ENCODE measurements at places on chromosomes 7 and 10.

GRCh38 chr7:139791316-139791715 is 13.5 kb upstream of the HIPK2 start:
- H3K36me3 ChIP-seq: no peaks in the 10 kb centered on the region
- no peaks in the 10 kb centered on the region for H3K27me3 ChIP-seq
- no peak for DNase-seq

DNA sequence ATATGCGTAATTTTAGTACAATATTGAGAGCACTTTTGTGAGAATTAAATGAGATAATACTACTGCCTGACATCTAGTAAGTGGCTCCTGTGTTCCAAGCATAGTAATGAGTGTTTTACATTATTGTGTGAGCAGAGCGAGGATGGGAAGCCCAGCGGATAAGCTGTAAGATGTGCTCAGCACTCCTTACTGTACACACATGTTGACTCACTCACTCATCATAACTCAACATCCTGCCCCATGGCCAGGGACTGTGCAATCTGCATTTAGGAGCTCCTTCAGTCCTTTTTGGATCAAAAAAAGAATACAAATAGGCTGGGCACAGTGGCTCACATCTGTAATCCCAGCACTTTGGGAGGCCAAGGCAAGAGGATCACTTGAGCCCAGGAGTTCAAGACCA is 72.9 kb upstream of the NEBL start:
- H3K4me3 ChIP-seq: no peak overlapping the region
- H3K36me3 ChIP-seq: no peaks in the 10 kb centered on the region

DNA sequence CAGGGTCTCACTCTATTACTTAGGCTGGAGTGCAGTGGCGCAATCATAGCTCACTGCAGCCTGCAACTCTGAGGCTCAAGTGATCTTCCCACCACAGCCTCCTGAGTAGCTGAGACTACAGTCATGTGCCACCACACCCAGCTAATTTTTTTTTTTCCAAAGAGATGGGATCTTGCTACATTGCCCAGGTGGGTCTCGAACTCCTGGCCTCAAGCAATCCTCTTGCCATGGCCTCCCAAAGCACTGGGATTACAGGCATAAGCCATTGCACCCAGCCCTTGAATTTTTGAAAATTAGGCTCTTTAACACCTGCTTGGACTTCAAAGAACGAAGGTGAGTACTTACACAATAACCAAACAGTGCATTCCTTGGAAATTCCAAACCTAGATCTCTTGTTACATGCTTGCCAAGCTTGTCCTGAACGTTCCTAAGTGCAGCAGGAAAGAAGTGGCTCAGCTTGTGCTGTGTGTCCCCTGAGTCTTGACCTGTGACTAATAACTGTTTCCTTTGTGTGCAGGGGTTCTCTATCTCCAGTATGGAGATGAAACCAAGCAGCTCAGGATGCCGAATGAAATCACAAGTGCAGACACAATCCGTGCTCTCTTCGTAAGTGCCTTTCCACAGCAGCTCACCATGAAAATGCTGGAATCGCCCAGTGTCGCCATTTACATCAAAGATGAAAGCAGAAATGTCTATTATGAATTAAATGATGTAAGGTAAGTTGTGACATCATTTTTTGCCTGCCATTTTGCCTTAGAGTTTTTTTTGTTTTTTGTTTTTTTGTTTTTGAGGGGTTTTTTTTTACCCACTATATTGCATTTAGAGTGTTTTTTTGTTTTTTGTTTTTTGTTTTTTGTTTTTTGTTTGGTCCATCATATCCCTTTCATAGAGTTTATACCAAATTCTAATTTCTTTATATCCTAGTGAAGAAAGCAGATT is 223.8 kb downstream of the KIAA1217 start:
- no peak overlapping the region for H3K27ac ChIP-seq
- H3K4me3 ChIP-seq: no peak overlapping the region
- H3K36me3 ChIP-seq: no peaks in the 10 kb centered on the region
- no peak for DNase-seq
- H3K27me3 ChIP-seq: no peaks in the 10 kb centered on the region

DNA sequence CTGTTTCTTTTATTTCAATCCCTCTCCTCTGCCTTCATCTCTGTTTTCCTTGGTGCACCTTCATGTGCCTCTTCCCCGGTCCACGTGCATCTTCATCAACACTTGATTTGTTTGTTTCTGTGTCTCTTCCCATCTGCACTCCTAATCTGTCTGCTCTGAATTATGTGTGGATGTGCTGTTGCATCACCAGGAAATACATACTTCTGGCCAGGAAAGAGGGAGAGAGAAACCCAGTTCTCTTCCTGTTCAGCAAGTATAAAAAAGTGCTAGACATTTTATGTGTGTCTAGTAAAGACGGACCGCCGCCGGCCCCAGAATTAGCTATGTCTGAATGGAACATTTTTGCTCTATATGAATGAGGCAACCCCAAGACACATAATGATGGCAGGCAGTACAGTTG is 93.8 kb downstream of the CALD1 start:
- H3K4me3 ChIP-seq: no peak overlapping the region
- peaks cover 18% of the 10 kb centered on the region for H3K36me3 ChIP-seq
- H3K27me3 ChIP-seq: no peaks in the 10 kb centered on the region

DNA sequence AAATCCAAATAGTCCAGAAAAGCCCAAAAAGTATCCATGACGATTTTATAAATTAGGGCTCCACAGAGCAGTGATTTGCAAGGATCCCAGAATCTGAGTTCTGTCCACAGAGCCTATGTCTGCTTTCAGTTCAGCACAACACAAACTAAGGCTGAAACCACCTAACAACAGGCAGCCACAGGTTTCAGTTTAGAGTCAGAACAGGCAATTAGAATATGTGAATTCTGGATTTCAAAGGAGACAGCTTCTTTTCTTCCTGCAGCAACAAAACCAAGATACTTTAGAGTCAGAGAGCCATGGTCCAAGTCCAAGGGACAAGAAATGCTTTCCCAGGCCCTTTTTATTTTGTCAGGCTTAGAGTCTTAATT is 23.6 kb downstream of the IFIT3 start:
- H3K4me3 ChIP-seq: peak overlapping the region; percentile 13
- peak overlapping the region; percentile 85 for H3K27ac ChIP-seq
- no peaks in the 10 kb centered on the region for H3K36me3 ChIP-seq
- no peak for DNase-seq

GRCh38 chr7:151087245-151088018 is 1.2 kb downstream of the AGAP3 start:
- H3K27me3 ChIP-seq: no peaks in the 10 kb centered on the region
- peak overlapping the region; percentile 86 for H3K27ac ChIP-seq
- peak overlapping the region; percentile 94 for H3K4me3 ChIP-seq
- peak; percentile 49 for DNase-seq
- no peaks in the 10 kb centered on the region for H3K36me3 ChIP-seq

- no peak overlapping the region for H3K27ac ChIP-seq
- H3K27me3 ChIP-seq: no peaks in the 10 kb centered on the region
- no peaks in the 10 kb centered on the region for H3K36me3 ChIP-seq
- DNase-seq: no peak
- no peak overlapping the region for H3K4me3 ChIP-seq
Measured at GRCh38 chr10:120221873-120222485, 235.0 kb upstream of the PLPP4 start.

- no peaks in the 10 kb centered on the region for H3K36me3 ChIP-seq
- no peak for DNase-seq
- H3K4me3 ChIP-seq: no peak overlapping the region
- no peaks in the 10 kb centered on the region for H3K27me3 ChIP-seq
Measured at GRCh38 chr10:78231939-78232338, 198.3 kb downstream of the RPS24 start.
